Body of pancreas (tissue), 4 donors: ENCODE measurements at places on chromosomes 4 and X. TPM values are rescaled to one million over a fixed set of nuclear protein-coding genes. Genes with fewer than 3 reads are reported as not detected.
A peak's percentile ranks its signal among the peaks of the same experiment; 100 is the strongest.

Gene PABPC5
- total RNA-seq, result not detected

Gene CXXC4
- 3.9 TPM for total RNA-seq

Gene SLC25A53
- total RNA-seq, result 3.6 TPM

Gene THAP9
- total RNA-seq, result 3.9 TPM

- DNase-seq, result no peak
These were observed 9.6 kb upstream of the MRPL1 start for GRCh38 chr4:77852892-77853495.

DNA sequence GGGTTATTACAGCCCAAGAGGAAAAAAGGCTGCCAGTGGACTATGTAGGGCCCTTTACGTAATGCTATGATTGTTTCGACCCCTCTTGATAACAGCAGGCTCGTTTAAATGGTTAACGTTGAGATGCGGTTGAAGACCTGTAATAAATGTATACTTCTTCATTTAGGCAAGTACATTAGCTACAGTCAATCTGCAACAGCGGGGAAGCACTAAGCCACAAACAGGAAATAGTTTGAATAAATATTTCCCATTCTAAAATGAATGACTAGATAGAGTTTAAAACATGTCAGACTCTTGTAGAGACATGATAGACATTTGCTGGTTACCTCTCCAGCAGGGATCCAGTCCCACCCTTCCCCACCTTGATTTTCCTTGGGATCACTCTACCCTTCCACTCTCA, 38.1 kb upstream of the STIM2 start:
- no peak for DNase-seq

GRCh38 chrX:120731386-120731785, 101.5 kb upstream of the C1GALT1C1 start:
- DNase-seq, result no peak

DNA sequence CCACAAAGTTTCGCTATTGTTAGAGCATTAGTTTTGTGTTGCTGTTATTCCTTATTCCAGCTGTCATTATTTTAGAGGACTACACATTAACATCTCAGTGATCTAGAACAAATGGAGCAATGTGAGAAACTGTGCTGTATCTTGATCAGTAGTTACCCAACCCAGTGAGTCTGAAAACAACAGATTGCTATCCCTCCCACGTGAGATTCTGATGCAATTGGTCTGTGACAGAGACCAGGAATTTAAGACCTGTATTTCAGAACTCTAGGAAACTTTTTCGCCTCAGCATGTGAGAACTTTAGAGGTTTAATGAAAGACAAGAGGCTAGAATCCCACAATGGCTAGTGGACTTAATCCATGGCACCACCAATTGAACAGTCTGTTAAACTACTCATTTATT, 35.7 kb upstream of the CDS1 start:
- no peak for DNase-seq

DNA sequence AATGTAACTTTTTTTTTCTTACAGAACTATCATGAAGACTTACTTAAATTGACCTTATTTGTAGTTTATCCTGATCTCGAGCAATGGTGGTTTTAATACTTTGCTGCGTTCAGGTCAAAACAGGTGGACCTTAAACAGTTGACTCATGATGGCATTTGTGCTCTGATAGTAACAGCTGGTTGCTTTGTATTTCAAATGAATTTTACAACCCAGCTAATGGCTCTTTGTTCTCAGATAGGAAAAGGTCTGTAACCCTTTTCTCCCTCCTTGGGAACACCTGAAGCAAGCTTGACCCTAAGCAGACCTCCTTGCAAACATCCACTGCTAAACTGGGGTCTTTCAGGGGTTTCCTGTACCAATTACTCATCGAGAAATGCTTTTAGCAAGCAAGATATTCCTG, 79.2 kb downstream of the F11 start:
- DNase-seq, result no peak

GRCh38 chr4:158496030-158496741, 25.5 kb upstream of the RXFP1 start:
- DNase-seq, result peak; percentile 18

DNA sequence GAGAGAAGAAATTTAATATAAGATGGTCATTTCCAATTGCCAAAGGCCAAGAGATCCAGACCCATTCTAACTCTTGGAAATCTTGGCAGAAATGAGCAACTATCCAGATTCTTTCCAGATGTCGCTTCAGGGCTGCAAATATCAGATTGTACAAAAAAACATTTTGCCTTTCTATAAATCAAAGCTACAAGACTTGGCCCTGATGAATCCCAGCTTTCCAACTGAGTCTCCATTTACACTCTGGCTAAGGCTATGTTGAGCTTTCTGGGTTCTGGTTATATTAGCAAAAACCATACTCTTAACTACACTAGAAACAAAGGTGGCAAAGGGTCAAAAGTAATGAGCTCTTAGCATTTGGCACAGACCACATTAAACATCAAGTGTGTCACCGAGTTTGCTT, 345.8 kb downstream of the OPHN1 start:
- no peak for DNase-seq
